ENCODE measurements at places on chromosomes 4 and X.
A peak's percentile ranks its signal among the peaks of the same experiment; 100 is the strongest.

DNA sequence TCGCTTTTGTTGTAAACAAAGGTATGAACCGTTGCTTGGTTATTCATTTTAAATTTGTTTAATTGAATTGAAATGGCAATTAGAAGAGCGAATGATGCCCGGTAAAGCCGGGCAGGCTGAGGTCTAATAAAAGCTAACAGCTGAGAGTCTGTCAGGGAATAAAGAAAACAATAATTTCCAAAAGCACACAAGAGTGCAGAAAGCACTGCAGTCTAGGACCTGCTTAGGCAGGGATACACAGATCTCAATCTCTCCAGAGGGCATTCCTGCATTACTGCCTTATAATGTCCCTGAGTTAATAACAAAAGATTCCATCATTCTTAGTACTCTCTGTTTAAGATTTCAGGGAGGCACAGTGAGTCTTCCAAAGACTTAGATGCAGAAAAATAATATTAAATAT, 27.6 kb upstream of the EMCN start:
- DNase-seq: no peak

GRCh38 chr4:110091434-110092140, 106.8 kb downstream of the ELOVL6 start:
- no peak for DNase-seq

GRCh38 chr4:174464949-174465348, 57.3 kb downstream of the HPGD start:
- no peak for DNase-seq

DNA sequence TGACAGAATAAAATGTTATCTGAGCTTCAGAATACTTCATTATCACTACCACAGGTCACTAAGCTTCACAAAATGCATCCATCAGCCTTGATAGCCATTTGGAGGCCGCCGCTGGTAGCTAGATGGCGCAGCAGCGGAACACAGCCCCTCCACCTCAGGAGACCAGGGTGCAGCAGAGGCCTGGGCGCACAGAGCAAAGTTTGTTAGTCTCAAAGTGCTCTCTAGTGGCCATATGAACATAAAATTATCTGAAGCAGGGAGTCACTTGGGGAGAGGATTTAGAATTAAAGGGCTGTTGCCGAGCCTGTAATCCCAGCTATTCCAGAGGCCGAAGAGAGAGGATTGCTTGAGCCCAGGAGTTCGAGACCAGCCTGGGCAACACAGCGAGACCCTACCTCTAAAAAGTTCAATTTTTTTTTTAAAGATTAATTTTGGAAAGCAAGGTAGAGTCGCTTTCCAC, 8.1 kb upstream of the DCTD start:
- peak; percentile 73 for DNase-seq

GRCh38 chrX:75642811-75643361, 120.0 kb upstream of the ZDHHC15 start:
- DNase-seq: no peak

DNA sequence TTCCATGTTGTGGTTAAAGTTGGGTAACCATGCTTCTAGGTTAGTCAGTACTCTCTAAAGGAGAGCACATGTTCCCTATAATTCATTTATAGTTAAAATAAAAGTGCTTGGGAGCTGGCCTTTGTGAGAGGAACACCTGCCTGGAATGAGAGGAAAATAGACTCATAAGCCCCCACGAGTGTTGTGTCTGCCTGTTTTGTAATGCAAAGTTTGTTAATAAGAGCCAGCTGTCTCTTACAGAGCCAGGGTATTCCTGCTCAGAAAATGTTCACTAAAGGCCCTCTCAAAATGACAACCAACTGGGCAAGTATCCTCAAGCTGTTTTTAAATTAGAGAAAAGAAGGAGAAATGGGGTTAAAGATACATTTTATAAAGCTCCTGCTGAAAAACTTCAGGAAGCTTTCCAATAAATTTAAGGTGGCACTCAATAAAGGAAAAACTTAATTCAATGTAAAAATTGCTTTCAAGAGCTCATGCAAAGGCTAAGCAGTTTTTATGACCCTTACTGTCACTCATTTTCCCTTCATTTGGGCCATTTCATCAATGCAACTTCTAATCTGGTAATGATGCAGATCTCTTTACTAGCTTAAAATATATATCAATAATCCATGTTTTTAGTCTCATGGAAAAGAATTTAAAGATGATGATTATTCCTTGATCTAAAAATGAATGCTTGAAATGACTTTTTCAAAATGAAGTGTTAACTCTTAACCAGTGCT, 793.6 kb downstream of the STPG2 start:
- no peak for DNase-seq

GRCh38 chrX:103356130-103356798, at the start of gene TCEAL9:
Gene TCEAL9, plus strand, starts transcription at chrX:103356506. Its CDS starts 1,179 bp downstream, at chrX:103357685.
- peak; percentile 43 for DNase-seq

- DNase-seq: no peak
These were observed 124.0 kb downstream of the TENM3 start for GRCh38 chr4:182367153-182367552.

- DNase-seq: no peak
These were observed 512.5 kb upstream of the SLIT2 start for GRCh38 chr4:19739101-19739651.

DNA sequence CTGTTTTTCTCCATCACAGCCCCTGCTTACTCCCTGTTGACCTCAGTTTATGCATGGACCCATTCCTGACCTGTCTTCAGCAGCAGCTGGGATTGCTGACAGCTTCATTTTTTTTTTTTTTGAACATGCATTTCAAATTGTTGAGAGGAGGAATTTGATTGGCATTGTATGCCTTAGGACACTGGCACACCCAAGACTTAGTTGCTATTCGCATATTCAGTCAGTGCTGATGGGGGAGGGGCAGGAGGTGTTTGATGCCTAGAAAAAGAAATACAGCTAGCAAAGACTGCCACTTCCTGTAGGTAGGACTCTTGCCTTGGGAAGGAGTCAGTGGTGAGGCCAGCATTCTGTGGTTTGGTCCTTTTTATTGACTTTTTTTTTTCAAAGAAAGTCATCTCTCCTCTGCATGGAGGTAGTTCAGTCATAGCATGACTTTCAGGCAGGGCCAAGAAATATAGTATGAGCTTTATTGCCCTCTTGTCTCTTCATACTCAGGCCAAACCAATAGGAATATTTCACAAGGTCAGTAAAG, 33.6 kb upstream of the XK start:
- DNase-seq: no peak

DNA sequence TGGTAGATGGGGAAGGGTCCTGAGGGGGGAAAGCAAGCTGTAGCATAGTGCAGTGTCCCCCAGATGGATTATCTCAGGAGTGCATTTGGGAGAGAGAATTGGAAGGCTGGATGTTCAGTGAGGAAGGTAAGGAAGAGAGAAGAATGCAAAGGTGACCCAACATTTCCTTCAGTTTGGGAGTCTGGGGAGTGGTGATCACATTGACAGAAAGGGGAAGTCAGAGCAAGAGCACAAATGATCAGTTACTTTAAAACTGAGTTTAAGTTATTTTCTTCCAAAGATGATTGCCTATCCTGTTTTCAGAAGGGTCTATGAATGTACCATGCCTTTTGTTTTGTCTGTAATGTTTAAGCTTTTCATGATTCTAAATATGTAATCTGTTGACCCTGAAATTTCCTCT, 47.6 kb downstream of the ARHGAP10 start:
- DNase-seq: no peak

DNA sequence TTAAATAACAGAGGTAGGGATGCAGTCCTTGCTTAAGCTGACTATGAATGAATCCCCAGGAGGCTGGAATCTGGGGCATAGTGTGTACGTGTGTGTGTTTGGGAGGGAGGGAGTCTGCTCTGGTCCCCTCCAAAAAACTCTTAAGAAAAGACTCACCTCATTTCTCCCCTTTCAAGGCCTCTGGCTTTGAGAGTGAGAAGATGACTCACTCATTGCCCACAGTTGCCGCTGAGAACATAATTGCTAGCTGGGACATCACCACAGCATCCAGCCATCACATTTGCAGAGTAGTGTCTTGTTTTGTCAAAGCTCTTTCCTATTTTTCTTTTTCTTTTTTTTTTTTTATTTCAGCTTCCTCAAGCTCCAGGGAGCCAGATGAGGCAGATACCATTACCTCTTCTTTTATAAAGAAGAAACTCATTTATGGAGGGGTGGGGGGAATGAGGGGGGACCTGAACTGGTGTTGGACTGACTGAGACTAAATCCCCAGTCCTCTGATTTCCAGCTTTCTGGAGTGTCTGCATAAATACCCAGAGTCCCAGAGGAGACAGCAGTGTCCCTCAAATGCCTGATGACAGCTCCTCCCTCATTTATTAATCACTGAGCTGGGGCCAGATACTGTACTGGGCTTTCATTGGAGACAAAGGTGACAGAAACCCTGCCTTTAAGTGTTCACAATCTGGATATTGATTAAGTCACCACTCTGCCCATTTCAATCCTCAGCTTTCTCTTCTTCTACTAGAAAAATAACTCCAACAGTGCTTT, 61.9 kb upstream of the LAS1L start:
- peak; percentile 9 for DNase-seq

- DNase-seq: no peak
These were observed 448.6 kb upstream of the TECRL start for GRCh38 chr4:64857815-64858214.

DNA sequence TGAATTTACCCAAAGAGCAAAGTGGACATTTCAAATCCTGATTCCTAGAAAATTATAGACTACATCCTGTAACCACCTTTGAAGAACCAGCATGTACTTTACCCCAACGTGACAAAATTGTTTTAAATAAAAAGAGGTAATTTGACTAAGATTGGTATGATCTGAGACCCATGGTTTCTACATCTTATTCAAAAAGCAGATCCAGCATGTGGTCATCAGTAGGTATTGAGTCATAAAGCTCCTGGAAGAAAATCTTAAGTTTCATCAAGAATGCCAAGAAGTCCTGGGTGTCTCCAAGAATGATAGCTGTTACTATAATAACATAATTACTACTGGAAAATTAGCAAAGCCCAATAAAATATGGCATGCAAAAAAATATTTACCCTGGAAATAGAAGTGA, 61.8 kb downstream of the NFKB1 start:
- DNase-seq: no peak

GRCh38 chr4:170666909-170667308, 577.2 kb upstream of the AADAT start:
- DNase-seq: no peak

- DNase-seq: peak; percentile 41
These were observed 28.7 kb downstream of the MAPK10 start for GRCh38 chr4:86330961-86331742.

- no peak for DNase-seq
These were observed 259.4 kb upstream of the JADE1 start for GRCh38 chr4:128550060-128550459.

- no peak for DNase-seq
These were observed 159.2 kb upstream of the NDST4 start for GRCh38 chr4:115272594-115272993.

DNA sequence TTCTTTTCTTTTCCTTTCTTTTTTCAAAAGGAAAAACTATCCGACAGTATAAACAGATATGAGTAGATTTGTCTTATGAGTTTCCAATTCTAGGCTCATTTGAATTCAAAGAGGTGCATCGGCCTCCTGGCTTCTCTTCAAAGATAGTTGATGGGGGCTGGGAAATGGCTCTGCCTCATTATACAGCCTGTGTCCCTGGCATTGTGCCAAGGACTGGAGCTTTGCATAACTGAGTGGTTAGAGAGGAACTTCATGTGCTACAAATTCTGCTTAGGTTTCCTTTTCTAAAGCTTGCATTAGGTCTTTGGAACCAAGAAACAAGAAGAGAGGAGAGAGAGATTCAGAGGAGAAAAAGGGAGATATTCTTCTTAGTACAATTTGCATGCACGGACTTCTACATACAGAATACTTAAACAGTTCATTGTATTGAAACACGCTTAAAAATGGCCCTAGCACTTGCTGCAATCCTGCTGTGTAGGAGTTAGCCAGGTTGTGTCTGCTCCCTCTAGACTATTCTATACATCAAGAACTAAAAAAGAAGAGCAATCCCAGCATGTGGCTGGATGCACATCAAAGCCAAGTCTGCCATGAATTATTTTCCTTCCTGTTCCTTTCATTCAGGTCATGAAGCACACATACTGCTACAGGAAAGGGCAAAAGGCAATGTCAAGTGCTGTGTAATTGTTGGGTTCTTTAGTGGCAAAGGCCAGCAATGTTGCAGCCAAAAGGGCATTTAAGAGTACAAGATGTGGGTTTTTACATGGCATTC, 70.9 kb downstream of the INTS12 start:
- DNase-seq: peak; percentile 61

- no peak for DNase-seq
These were observed 416.5 kb upstream of the SMIM31 start for GRCh38 chr4:164337219-164337944.

- DNase-seq: no peak
These were observed 25.2 kb upstream of the SLC25A6 start for GRCh38 chrX:1416965-1417760.

DNA sequence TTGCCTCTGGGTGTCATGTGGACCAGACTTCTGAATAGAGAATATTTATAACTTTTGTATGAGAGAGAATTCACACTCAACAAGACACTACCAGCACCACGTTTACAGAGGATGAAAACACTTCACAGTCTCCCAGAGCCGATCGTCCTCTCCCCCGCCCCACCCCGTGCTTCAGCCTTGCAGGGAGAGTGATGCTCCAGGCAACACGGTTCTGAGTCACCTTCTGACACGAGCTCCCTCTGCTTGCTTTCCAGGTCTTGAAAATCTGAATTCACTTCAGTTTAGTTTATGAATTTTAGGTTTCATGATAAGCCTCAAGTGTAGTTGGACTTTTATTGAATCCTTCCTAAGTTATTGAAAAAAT, 59.8 kb downstream of the CPLX1 start:
- DNase-seq: no peak

- no peak for DNase-seq
These were observed 17.5 kb upstream of the GPM6B start for GRCh38 chrX:13834355-13834754.

DNA sequence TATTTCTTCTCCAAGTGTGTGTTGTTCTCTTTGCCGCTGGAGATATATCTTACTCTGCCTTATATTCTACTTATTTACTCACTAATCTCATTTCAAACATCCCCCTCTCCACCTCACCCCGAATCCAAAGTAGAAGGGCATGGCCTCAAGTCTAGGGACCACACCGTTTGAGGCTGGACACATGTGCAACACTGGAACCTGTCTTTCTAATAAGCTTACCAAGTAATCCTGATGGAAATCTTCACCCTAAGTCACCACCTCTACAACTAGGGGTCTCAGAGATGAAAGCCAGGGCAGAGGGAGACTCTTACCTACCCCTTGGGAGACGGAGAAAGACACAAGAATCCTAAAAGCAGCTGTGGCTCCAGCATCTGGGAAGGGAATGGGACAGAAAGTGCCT, 6.0 kb downstream of the PROM1 start:
- DNase-seq: no peak
